Tibial artery (tissue), 4 donors: ENCODE measurements at places on chromosomes 3 and 15.

- no peak for DNase-seq
Measured at GRCh38 chr15:84010246-84010645, 225.3 kb upstream of the GOLGA6L4 start.

DNA sequence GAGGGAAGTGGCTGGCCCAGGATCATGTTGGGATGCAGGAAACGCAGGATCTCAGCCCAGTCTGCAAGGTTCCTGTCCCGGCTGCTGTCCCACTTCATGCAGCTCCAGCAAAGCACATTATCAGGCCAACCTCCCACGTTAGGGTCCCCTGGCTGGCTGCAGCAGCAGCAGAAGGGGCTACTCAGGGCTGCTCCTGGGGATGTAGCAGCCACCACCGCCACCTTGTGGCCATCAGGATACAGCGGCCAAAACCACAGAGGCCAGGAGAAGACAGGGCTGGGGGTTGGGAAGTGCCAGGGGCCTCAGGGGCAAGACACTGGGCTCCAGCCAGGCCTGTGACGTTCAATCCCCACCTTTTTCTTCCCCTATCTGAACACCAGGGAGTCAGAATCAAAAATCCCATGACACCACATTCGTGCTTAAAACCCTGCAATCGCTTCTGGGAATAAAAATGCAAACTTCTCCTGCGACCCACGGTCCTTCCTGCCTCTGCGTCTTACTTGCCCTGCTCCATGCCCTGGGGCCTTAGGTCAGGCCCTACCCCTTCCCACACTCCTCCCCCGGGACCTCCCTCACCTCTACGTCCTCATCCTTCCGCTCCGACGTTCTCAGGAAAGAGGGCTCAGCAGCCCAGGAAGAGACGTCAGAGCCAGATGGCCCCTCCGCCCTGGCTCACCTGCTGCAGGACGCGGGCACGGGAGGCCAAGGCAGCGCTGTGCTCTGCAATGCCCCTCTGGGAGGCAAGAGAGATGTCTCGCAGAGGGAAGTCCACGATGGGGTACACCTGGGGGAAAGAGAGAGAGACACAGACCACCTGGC is 21.5 kb downstream of the SSUH2 start:
- DNase-seq = peak; percentile 78

DNA sequence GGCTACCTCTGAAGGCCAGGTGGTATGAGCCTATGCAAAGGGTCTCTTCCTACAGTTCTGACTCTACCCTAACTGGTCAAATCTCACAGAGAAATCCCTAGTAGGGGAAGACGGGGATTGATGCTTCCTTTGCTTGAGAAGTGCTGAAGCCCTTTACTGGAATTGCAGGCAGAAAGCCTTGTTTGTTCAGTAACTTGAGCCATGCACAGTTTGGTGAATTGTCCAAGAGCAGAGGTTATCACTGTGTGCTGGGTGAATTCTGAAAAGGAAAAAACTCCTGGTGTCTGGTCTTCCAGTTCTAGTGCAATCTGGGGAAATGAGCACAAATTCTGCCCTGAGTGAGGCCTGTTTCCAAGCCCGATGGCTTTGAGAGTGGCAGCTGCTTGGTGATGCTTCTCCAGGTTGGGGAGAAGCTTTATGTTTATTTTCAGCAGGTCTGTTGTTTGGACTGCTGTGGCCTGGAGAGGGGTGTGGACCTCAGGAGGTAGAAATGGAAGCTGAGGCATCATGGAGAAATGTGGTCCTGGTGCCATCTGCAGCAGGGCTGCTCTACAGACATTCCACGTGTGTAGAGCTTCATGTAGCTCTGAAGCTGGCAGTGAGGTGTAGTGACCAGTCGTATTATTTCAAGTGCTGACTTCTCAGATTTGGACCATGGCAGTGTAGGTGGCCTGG is 60.9 kb downstream of the ARNT2 start:
- DNase-seq = no peak

DNA sequence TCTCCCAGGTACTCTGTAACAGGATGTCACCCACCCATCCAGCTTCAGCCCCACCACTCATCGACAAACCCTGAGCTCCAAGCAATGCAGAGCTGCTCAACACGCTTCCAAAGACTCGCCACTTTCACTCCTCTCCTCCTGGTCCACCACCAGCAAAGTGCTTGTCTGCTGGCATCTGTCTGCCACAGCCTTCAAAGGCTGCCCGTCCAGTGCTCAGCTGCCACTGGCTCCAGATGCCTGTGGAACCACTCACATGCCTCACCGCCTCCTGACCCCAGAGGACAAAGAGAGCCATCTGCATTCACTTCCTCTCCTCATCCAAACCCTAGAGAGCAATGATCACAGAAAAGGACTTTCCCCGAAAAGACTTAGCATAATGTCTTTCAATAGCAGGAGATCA is 109.5 kb upstream of the OCA2 start:
- no peak for DNase-seq

GRCh38 chr3:98645039-98645438 is 51.6 kb upstream of the CPOX start:
- DNase-seq = no peak

- no peak for DNase-seq
Measured at GRCh38 chr15:70159001-70159712, 61.4 kb upstream of the TLE3 start.

DNA sequence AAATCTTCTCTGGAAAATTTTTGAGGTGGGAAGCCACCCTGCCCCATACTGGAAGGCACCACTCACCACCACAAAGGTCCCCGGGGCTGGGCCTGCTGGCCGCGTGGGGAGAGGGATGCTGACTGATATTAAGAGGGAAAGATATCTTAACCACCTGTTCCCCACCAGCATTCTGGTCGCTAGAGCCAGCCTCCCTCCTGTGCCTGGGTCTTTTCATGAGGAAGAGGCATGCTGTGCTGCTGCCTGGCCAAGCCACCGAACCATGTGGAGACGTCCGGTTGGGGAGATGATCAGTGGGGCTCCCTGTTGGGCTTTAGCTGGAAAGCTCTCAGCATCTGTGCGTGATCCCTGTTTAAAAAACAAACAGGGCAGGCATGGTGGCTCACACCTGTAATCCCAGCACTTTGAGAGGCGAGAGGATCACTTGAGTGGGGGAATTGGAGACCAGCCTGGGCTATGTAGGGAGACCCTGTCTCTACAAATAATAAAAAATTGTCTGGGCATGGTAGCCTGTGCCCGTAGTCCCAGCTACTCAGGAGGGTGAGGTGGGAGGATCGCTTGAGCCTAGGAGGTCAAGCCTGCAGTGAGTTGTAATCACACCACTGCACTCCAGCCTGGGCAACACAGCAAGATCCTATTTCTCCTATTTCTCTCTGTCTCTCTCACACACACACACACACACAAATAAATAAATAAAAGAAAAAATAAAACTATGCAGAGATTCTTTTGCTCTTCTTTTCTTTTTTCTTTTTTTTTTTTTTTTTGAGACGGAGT is 1.0 kb downstream of the KLHL18 start:
- no peak for DNase-seq

- no peak for DNase-seq
Measured at GRCh38 chr15:73781038-73781925, 28.1 kb upstream of the INSYN1 start.

DNA sequence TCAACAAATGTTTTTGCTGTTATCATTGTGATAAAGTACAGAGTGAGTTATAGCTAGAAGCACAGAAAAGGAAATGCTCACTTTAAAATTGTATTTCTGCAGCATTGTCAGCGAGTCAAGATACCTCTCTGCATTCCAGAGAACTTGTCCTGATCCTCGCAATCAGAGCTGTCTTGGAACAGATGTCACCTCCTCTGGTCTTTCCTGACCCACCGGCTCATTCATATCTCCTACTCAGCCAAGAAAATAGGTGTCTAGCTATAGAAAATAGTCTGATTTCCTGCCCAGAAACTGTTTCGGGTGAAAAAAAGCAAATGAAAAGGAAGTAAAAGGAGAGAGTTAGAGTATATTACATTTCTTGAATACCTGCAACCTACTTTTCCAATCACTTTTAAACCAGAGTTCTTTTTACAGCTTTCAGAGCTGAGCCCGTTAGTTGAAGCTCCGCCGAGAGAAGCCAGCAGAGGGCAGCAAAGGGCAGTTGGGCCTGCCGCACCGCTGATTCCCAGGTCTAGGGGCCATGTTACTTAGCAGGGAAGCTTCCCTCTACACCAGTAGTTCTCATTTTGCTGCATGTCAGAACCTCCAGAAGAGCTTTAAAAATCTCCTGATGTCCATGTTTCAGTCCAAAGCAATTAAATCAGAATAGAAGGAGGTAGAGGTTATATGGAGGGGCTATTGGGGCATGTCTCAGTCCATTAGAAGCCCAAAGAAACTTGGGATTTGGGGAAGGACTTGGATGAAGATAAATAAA is 185.7 kb upstream of the THRB start:
- peak; percentile 56 for DNase-seq

DNA sequence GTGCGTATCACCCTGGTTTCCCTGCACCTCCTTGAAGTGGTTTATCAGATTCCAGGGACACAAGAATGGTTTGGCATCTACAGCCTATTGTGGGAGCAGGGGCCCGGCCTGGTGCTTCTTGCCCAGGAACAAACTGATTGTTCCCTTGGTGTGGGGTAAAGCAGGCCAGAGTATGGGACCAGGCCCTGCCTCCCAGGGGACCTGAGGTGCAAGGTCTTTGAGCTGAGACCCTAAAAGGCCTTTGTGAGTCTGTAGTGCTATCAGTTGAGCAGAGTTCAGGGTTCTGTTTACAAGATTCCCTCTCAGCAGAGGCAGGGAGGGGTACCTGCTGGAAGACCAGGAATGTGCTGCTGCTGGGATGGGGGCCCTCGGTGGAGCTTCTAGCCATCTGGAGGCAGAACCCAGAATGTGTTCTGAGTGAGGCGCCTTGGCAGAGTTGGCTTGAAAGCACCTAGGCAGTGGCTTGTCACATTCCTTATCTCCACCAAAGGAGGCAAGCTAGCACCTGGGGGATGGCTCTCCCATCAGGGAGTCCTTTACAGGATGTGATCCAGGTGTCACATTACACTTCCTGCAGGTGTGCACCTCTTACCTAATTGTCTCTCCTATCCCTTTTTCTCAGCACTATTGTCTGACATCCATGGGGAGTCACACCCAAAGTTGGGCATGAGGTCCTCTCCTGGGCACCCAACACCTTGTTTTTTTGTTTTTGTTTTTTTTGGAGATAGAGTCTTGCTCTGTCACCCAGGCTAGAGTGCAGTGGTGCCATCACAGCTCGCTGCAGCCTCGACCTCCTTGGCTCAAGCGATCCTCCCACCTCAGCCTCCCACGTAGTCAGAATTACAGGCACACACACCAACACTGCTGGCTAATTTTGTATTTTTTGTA is 13.1 kb downstream of the FLNB start:
- DNase-seq = no peak

DNA sequence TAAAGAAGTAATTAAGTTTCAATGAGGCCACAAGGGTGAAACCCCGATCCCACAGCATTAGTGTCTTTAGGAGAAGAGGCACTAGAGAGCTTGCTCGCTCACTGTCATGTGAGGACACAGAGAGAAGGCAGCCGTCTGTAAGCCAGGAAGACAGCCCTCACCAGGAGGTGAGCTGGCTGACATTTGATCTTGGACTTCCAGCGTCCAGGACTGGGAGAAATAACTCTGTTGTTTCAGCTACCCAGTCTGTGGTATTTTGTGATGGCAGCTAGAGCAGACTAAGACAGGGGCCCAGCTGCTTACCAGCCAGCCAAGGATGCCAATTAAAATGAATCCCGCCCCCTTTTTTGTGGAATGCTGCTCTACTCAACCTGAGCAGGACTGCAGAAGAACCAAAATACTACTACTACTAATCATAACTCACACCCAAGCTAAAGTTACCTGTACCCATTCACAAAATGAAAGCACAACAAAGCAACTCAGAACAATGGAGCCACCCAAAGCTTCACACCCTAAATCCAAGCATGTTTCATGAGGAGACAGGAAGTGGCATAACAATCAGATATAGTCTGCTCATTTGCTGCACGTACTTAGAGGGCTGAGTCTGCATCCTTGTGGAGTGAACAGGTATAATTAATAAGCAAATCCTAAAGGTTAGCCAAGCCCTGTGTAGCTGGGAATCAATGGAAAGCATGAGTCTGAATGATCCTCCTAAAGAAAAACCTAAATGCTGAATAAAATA is 35.6 kb upstream of the RHCG start:
- no peak for DNase-seq

DNA sequence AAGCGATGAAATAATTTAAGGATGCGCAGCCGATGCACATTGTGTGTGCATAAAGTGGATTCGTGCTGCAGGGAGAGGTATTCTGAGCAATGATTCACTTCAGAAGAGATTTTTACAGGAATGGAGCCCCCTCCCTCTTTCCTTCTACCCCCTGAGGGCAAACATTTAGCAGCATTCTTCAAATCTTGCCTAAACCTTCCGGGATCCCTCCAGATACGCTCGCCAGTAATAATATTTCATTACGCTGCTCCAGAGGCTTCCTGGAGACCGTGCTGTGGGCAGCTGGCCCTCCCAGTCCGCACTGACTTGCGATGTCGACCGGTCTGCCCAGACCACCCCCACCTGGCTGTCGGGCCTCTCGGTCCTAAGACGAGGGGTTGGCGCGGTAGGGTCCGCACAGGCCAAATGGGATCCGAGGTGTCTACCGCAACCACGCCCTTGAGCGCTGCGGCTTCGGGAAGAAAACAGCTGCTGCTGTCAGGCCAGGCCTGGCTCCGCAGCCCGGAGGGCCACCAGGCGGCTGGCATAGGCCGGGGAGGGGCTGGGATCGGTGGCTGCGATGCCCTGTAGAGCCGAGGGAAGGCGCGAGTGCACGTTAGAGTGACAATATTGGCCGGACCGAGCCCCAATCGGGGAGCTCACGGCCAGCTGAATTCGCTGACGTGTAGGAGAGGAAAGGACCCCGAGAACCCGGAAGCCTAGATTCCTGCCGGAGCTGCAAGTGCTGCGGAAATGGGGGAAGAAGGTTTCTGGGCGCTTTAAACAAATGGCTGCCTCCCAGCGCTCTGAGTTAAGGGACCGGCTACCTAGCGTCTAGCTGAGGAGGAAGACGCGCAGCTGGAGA is 14.3 kb downstream of the ZIC4 start:
- no peak for DNase-seq

DNA sequence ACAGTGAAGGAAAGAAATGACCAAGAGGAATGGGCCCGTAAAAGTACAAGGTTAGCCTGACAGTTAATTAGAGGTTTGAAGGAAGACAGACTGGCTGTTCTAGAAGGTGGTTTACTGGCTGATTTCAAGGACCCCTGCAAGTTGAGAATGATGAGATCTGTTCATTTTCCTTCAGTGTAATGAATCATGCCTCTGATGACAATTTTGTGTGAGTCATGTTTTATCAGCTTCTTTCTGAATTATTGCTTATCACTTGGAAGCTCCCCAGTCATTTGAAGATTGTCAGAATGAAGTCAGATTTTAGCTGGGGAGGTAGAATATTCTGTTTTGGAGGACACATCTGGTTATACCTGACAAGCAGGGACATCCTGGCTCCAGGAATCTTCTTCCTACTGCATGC is 50.6 kb downstream of the DRD3 start:
- no peak for DNase-seq
